ENCODE measurements at places on chromosomes 1 and 21.

DNA sequence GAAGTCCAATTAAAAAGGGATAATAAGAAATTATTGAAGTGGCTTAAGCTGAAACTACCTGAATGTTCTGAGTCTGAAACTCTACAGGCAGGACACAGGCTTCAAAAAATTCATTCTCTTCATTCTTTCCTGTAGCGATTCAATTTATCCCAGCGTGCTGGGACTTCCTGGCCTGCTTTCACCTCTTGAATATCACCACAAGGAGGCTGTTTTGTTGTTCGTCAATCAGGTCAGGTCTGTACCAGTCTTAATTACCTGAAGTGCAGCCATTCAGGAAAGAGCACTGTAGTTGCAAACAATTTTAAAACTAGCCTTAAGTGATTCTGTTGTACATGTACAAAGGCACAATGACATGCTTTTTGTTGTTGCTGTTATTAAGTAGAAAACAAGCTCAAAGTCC lies 38.4 kb downstream of the FYB2 start:
- DNase-seq = no peak

DNA sequence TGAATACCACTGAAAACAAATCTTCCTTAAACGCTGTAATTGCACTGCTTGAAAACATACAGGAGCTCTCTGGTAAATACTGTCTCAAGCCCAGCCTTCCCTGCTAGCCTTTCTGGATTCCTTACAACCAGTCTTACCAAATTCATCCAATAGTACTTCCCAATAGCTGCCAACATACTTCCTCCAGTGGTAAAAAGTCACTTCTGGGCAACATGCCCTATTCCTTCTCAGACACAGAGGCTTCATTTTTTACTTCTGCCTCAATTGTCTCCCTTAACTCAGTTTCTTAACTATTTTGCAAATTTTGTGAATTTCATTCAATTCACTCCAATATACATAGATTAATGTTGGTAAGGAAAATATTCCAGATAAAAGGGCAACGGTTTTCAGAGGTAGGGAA lies 166.3 kb downstream of the TBX15 start:
- DNase-seq = no peak

DNA sequence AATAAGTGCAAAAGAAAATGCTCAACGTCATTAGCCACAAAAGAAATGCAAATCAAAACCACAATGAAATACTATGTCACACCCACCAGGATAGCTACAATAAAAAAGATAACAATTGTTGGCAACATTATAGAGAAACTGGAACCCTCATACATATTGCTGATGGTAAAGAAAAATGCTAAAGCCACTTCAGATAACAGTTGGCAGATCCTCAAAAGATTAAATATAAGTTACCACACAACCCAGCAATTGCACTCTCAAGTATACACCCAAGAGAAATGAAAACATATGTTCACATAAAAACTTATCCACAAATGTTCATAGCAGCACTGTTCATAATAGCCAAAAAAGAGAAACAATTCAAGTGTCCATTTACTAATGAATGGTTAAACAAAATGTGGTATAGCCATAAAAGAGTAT lies 20.7 kb downstream of the TRIM33 start:
- no peak for DNase-seq

DNA sequence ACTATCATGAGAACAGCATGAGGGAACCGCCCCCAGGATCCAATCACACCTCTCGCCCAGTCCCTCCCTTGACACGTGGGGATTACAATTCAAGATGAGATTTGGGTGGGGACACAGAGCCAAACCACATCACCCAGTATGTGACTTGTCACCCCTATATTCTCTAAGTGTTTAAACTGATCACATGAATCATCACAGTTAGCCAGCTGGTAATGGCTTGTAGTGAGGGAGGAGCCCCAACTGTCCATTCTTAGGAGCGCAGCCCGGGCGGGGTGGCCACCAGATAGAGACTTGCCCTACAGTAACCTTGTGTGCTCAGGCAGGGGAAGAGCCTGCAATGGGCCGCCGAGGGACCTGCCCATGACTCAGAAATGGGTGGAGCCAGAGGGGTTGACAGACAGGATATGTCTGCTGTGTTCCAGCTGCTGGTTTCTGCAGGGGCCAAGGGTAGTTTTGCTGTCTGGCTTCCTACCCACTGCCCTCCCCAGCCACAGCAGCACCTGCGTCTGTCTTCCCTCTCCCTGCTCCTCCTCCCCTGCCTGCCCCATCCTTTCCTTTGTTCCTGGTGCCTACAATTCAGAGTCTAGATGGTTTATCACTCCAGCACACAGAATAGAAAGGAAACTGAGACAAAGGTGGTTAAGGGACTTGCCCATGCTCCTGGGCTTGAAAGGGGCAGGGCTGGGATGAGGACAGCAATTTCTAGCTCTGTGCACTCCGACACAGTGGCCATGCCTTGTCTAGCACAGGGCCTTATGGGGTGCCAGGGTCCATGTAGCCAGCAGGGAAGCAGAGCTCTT lies 9.2 kb downstream of the ABCG1 start:
- DNase-seq = peak; percentile 58

- no peak for DNase-seq
Measured at GRCh38 chr1:222852326-222852725, 37.5 kb downstream of the DISP1 start.

GRCh38 chr1:201708085-201708512 lies 120.9 kb upstream of the IPO9 start:
- DNase-seq = no peak

- no peak for DNase-seq
Measured at GRCh38 chr1:160625321-160625720, 21.5 kb downstream of the SLAMF1 start.

DNA sequence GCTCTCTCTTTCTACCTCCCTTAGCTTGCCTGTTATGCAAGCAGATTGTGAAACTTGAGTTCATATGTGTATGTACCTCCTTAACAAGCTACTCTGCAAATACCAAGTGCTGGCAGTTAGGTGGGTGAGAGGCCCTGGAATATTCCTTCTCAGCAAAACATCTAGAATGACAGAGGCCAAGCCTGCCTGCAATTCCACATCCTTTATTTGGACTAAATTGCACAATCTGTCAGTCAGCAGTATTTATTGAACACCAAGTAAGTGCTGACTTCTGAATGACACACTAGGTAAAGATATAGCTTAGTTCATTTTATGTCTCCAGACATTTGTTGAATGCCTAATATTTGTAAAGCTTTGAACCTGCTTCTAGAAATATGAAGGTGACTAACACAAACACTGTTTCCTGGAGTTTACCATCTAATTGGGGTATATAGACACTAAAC lies 87.5 kb downstream of the RGL1 start:
- no peak for DNase-seq

GRCh38 chr1:219566951-219567947 lies 45.7 kb downstream of the ZC3H11B start:
- DNase-seq = peak; percentile 74

- DNase-seq = no peak
Measured at GRCh38 chr21:39347537-39347936, 1.4 kb downstream of the HMGN1 start.

DNA sequence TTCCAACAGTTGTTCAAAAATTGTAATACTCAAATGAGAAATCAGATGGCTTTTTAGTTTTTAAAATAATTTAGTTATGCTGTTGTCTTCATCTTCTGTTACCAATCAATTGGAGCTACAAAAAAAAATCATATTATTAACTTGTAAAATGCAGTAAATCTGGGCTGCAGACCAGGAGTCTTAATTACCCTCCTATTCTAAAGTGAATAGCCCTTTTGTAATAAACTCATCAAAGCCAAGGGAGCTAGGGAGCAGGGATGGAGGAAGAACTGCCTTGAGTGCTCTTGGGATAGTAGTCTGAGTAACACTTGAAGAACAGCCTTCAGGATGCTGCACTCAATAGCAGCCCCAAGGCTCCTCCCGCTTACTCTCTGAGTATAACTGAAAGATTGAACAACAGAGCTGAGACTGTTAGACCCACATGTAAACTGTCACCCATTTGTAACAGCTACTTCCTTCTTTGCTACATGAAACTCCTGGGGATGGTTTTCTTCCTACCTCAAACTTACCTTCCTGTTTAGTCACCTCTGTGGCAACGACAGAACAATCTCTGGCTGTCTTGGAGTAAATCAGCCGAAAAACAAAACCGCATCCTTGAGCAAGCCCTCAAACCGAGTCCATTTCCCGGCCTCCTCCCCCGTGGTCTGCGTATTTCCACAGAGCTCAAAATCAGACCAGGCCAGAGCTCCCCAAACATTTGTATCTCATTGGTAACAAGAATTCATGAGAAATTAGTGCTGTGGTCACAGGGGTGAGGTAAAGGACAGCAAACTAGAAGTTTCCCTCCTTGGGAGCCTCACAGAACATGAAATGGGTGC lies 55.9 kb downstream of the CD58 start:
- no peak for DNase-seq

- DNase-seq = no peak
Measured at GRCh38 chr1:217542837-217543236, 88.1 kb downstream of the GPATCH2 start.

- no peak for DNase-seq
Measured at GRCh38 chr1:95226781-95227660, 7.0 kb upstream of the RWDD3 start.

DNA sequence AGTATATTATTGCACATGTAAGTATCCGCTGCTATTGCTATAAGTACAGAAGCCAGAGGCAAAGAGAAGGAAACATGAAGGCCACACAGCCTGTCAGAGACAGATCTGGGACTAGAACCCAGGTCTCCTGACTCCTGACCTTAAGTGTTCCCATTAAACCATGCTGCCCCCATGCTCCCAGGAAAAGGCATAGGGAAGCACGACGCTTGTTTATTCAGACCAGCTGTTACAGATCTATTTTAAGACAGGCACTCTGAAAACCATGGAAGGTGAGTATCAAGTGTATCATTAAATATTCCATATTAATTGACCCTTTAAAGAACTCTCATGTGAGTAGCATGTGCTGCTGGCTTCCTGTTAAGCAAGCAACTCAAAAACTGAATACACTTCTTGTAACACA lies 11.4 kb downstream of the VAV3 start:
- no peak for DNase-seq

DNA sequence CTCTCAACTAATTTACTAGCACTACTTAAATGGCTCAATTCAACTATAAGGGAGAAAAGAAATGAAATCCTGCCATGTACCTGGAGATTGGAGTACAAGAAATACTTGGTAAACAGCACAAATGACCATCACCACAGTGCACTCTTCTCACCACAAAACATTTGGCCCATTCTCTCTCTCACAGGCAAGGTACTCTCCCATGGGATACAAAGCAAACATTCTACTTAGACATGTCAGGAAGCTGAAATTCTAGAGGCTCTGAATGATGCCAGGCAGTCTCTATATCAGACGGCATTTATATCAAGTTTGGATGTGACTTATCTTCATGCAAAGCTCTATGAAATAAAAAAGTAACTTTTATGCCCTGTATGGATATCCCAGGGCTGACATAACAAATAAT lies 72.5 kb downstream of the DPT start:
- DNase-seq = no peak

DNA sequence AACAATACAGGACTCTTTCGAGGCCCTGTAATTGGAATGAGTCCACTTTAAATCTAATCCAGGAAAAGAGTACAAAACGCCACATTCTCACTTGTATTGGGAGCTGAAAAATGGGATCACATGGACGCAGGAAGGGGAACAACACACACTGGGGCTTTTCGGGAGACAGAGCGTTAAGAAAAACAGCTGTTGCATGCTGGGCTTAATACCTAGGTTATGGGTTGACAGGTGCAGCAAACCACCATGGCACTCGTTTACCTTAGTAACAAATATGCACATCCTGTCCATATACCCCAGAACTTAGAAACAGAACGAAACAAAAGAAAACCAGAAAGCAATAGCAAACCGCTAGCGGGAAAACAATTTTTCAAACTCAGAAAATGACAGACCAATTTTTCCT lies 1532.7 kb upstream of the TPTE start:
- DNase-seq = no peak

- DNase-seq = no peak
Measured at GRCh38 chr1:52559875-52560274, 7.0 kb upstream of the TUT4 start.

DNA sequence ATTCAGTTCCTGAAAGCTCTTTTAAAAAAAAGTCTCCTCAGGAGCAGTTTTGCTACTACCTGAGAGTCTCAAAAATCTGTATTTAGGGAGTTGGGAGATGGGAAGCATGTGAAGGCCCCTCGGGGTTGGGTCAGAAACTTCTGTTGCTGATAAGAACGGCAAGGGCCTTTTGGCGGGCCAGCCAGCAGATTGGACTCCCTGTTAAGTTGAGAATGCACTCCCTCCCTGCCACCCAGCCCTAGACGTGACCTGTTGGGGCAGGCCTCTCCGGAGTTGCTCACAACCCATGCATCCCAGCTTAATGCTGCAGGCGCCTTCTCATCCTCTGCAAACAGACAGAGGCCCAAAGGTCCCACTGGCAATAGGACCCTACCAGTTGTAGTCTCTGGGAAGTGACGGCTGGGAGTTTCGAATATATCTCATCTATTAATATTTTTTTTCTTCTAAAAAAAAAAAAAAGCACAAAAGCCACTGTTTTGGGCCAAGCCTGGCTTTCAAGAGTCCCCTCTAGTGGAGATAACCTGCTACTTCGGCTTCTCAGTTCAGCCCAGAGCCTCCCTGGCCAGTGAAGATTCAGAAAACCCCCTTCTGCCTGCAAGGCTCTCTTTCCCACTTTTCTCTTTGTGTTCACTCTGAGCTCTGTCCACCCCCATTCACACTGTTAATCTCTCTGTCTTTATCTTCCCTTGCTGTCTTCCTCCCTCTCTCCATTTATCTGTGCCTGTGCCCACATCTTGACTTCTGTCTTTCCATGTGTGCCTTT lies 5.3 kb downstream of the PLXNA2 start:
- DNase-seq = no peak

DNA sequence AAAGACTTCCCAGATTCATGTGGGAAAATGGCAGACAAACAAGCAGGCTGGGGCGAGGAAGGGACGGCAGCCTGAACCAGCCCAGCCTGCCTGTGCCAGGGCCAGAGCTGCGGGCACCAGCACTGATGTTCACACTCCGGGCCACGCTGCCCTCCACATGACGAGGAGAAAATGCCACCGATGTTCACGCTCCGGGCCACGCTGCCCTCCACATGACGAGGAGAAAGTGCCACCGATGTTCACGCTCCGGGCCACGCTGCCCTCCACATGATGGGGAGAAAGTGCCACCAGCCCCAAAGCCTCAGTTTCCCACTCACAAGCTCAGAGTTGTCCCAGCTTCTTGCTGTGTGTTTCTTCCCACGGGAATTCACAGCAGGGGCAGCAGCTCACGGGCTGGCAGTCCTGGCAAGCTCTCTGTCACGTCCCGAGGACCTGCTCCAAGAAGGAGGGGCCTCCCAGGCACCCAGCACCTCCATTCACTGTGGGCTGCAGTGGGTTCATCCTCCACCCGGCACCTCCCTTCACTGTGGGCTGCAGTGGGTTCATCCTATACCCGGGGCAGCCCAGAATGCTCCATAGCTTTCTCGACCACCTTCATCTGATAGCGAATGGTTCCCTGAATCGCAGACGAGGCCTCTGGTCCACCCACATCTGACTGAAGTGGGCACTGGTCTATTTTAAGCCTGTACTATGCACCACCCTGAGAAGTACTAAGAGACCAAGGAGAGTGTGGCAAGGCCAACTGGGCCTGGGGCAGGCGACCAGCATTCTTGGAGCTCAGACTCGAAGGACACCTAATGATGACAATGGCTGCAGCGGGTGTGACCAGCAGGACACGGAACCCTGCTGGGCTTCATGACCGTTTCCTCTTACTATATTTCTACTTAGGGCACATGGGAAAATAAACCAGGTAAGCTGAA lies 108.8 kb downstream of the NPHP4 start:
- no peak for DNase-seq

GRCh38 chr1:113808450-113809195 lies 3.7 kb downstream of the RSBN1 start:
- DNase-seq = no peak

All from hindlimb muscle (tissue), 1 donor.